Cortex of kidney (tissue), 1 donor: ENCODE measurements at places on chromosomes 2 and 18.

DNA sequence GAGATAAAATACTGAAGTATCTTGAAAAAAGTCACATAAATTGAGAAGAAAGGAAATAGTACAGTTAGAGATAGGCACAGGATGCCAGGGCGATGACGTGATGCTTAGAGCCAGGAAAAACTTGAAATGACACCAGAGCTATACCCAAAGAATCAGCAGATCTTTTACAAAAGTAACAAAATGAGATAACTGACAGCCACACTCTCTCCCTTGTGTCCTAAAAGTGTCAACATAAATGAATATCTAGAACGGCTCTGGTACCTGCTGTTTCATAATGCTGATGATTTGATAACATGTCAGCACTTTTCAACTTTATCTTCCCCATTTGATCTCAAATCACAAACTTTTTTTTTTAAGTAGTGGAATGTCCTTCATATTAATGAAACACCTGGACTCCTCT, 45.6 kb upstream of the ZC3H15 start:
- no peak for DNase-seq

DNA sequence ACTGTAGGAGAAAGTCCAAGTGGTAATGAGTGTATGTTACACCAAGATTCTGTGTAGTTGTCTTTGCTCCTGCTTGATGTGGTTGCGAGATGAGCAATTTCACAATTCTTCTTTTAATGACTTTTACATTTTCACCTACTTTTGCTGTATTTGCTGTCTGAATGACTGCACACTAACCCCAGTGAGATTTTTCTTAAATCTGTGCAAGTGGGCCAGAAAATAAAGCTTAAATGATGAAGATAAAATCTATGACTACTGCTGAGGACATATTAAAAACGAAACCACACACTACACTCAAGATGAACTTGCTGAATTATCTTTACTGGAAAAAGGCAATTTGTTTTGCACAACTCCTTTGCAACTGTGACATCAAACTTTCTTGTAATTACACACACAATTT, 4.1 kb downstream of the LDAH start:
- DNase-seq = no peak

DNA sequence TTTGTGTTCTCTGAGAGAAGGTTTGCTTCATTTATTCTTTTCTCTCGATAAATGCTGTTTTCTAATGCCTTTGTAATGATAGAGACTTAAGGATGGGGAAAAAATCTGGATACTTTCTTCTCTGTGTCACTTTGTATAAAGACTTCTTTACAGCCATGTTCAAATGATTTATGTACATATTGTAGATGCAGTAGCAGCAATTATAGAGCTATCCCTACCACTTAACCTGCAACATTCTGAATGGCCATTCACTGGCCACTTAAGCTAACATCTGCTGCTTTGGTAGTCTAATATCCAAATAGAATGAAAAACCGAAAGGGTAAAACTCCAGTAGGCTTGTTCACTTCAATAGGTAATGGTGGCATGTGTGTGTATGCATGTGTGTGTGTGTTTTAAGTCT, 97.8 kb downstream of the CSRNP3 start:
- DNase-seq = no peak

- no peak for DNase-seq
These were observed 251.5 kb downstream of the GPD2 start for GRCh38 chr2:156687715-156688114.

- DNase-seq = no peak
These were observed 22.9 kb downstream of the ACVR1 start for GRCh38 chr2:157853211-157853610.

GRCh38 chr18:39506581-39507330, 1941.2 kb upstream of the CELF4 start:
- no peak for DNase-seq

DNA sequence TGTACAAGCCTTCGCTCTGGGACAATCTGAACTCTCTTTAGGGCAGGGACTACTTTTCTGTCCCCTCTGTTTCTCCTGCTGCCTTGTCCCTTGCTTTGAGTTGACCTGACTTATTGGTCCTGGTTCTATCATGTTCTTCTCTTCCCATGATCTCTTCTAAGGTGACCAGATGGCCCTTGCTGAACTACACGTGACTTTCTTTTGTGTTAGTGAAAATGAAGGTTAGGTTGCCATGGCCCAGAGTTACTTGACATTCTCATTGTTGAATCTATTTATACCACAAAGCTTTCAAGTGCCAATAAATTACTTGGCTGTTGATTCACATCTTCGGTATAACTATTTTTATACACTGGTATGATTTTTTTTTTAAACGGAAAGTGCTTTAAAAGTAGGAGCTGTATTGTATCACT, 24.4 kb downstream of the MRPL33 start:
- no peak for DNase-seq

GRCh38 chr2:217357886-217358620, 498.2 kb upstream of the TNP1 start:
- no peak for DNase-seq
